Mesenteric fat pad (tissue), 1 donor: ENCODE measurements at places on chromosomes 2 and 18.

GRCh38 chr2:220279840-220280239 is 652.4 kb downstream of the SLC4A3 start:
- DNase-seq = no peak

- no peak for DNase-seq
These were observed 83.7 kb upstream of the GALNT5 start for GRCh38 chr2:157173740-157174184.

DNA sequence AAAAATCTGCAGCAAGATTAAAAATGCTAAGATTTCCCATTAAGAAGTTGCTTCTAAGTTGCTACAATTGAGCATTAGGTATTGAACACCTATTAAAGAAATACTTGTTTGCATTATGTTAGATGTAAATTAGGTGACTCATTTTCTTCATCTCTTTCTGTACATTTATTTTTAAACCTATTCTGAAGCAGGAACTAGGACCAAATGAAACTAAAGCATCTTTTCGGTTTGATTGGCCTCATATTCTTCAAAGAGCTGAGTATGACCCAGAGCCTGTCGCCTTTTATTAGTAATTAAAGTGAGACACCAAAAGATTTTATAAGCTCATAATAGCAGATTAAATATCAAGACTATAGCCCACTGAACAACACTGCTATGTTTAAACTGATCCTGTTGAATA is 83.4 kb upstream of the ZEB2 start:
- DNase-seq = no peak

DNA sequence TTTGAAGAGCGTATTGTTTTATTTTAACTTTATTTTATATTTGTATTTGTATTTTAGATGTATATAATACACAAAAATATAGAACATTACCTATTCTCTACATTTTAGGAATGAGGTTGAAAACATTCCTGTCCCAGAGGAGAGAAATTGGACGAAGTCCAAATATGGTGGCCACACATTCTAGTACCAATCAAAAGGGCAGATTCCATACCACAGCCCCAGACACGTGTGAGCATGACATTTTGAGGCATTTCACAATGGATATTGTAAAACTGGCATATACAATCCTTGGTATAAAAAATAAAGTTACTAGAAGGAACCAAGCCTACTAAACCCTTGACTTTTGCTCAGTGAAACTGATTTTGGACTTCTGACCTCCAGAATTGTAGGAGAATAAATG is 50.6 kb downstream of the C2orf76 start:
- no peak for DNase-seq

- DNase-seq = no peak
These were observed 115.0 kb downstream of the THADA start for GRCh38 chr2:43480874-43481273.

DNA sequence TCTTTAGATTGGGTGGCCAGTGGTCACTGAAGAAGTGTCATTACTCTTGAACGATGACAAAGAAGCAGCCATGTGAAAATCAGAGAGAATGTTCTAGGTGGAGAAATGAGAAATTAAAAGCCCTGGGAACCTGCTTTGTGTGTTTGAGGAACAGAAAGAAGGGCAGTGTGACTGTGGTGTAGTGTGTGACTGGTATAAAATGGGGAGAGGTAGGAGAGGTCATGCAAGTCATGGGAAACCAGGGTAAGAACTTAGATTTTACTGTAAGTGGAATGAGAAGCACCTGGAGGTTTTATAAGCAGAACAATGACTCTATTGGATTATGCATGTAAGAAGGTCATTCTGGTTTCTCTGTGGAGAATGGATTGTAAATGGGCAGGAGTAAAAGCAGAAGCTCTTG is 12.2 kb downstream of the ICOS start:
- DNase-seq = no peak

- no peak for DNase-seq
These were observed 23.2 kb downstream of the ADAM17 start for GRCh38 chr2:9532421-9532820.

DNA sequence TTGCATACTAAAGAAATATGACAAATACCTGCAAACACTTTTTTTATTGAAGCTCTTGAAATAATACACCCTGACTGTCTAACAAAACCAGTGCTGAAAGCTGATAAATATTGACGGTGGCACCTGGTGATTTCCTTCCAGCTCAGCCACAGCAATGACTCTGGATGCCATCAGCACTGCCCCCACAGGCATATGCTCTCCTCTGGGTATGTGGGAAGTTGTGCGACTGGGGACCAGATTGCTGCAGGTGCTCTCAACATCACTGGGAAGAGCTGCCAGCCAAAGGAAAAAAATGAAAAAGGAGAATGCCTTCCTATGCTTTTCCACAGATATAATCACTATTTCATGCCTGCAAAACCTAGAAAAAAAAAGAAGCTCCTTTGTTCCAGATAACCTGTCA is 141.5 kb downstream of the PIGN start:
- no peak for DNase-seq

DNA sequence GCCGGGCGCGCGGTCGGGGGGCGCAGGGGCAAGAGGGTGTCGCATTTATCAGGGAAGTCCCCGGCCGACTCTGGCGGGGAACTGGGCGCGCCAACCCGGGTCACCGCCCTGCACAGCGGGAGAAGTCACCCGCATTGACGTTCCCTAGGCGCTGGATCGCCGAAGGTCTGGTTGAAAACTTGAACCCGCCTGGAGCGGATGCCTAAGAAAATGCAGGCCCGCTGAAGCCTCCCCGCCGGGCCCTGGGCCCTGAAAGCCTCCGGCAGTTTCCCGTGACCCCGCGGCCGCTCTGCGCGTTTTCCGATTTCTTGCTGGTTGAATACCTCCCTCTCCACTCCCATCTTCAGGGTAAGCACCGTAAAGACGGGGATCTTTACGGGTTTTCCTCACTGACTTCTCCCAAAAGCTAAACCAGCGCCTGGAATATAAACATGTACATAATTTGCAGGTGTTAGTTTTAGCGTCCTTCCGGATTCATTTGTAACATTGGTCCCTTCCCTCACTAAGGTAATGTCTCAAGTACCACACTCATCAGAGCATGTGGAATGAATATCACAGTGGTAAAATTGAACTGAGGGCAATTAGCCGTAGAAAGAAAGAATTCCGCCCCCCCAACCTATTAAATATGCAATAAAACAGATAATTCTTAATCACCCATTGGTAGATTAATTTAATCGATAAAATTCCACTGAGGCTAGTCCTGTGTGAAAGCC is 675 bp upstream of the SPIRE1 start:
- no peak for DNase-seq

DNA sequence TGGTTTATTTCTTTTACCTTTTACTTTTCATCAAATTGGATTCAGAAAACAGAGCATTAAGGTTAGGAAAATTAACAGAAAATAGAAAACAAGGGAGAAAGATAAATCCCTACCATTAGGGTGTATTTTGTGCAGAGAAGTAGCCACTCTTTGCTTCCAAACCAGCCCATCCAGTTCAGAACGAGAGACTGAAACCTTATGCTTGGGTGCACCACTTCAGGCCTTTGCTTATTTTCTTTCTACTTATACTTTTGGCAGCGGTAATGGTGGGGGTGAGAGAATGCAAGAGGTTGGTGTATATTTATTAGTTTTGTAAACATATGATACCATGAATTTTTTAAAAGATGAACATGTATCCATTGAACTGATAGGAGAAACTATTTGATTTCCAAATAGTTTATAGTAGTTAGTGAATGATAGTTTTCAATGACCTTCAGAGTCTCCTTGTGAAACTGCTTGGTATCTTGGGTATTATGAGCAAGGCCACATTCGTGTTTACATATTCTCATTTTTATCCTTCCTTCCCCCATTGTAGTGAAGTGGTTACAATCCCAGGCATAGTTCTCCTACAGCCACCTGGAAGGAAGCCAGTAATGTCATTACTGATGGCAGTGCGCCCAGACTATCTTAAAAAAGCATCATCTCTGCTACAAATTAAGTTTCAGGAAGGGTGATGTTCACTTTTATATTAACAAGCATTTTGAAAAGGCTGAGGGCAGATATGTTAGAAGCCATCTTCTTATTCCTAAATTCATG is 60.8 kb downstream of the MFSD6 start:
- no peak for DNase-seq
